ENCODE measurements at places on chromosomes 4 and X. TPM values are rescaled to one million over a fixed set of nuclear protein-coding genes. Genes with fewer than 3 reads are reported as not detected.

Gene EPHA5
- total RNA-seq: 0.27 TPM

Gene FAM184B
- not detected for total RNA-seq

Gene F8A1
- 3.6 TPM for total RNA-seq

Gene MAB21L2
- total RNA-seq: 282 TPM

Gene NMU
- total RNA-seq: not detected

DNA sequence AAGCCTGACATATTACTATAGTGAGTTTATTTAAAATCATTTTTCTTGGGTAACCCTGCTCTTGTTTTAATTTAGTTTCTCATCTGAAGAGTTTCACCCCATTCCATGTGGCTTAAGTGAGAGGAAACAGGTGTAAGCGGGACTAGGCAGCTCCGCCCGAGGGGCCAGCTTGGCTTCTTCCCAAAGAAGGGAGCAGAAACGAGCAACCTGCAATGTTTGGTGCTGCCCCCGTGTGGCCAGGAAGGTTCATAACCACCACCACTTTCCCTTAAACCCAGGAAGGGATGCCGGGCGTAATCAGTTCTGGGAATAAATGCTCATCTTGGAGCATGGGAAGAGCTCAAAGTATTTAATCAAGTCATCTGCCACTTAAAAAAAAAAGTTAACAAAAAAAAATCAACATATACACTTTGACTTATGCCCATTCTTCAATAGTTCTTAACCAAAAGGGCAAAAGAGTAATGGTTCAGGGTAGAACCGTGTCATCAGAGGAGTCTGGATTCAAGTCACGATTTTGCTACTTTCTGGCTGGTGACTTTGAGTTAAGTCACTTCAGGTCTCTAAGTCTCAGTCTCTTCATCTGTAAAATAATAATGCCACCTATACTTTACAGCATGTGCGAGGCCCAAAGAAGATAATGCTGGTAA is 147.9 kb downstream of the NSUN7 start:
- DNase-seq: peak; percentile 71

GRCh38 chr4:183722731-183723560 is 63.9 kb downstream of the TRAPPC11 start:
- peak; percentile 74 for DNase-seq

GRCh38 chrX:54358424-54359211 is 772 bp upstream of the WNK3 start:
- peak; percentile 69 for DNase-seq
